HuH-7 (cell line): ENCODE measurements at places on chromosomes 2 and 18.

DNA sequence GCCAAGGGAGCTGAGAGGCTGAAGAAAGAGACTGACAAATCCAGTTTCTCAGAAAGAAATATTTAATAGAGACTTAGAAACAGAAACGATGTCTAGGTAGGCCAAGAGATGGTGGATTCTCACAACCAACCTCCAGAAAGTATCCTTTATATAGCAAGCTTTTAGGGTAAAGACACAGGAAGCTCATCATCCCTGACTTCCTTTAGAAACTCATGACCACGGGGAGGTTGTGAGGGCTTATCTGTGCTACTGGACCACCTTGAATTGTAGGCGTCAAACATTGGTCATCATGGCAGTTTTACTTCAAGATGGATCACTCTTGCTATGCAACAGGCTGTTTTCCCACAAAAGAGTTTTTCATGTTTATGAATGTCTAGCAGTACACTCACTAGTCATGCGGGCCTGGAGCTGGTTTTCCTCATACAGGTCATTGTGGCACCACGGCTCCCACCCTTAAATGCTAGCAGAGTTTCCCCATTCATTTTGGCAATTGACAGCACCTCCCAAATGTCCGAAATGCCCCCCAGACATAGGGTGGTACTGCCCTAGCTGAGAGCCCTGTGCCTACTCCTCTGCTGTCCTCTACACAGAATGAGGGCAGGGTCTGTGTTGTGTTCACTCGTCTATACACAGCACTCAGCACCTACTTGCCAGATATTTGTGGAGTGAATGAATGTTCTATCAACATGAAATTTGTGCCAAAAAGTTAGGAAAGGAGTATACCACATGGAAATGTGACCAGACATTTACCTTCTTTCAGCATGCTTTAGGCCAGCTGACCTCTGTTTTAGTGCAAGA is 89.0 kb downstream of the TMEM247 start:
- DNase-seq, result no peak

DNA sequence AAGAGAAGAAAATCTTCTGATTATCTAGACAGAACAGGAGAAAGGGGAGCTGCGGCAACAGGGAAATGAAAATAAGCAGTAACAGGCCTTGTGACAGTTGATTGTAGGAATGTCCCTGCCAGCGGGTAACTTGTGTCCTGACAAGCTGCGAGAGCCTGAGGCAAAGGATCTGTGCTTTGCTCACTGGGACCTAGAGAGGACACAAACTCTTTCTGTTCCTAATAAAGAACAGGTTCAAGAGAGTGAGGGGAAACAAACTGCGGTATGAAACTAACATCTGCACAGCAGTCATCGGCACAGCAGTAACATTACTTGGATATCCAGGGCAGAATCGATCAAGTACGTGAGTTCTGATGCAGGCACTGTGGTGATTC is 103.7 kb upstream of the THOC1 start:
- DNase-seq, result no peak

GRCh38 chr2:240565333-240566202 is 2.7 kb upstream of the RNPEPL1 start:
- peak; percentile 57 for DNase-seq

GRCh38 chr2:175206866-175207265 is 25.4 kb upstream of the ATP5MC3 start:
- DNase-seq, result no peak

DNA sequence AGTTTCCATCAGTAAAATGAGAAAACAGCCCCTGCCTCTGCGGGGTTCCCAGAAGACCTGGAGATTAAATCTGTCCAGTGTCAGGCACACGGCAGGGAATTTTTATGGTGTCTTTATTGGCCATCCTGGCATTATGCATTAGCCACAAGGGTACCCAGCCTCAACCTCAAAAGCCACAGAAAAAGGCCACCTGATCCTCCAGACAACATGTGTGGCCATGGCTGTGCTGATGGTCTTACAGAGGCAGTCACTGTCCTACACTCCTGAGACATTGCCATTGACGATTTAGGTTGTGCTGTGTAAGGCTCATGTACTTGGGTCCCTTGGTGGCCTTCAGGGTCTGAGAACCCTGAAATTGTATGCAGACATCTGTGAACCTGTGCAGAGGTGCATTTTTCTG is 115.6 kb downstream of the SMAD7 start:
- DNase-seq, result no peak

DNA sequence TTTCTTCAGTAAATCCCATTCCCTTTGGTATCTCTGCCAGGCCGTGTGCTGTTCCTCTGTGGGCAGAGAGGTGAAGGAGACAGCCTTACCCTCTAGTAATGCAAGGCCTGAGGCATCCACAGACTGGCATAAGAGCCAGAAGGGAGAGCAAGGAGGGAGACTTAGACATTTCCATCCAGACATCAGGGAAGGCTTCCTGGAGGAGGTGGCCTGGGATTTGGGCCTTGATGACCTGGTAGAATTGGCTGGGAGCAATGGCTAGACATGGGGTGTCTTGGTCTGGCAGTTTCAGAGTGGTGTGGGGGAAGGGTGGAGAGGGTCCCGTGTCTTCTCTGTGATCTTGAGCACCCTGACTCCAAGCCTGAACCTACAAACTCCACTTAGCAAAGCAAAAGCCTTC is 81.8 kb downstream of the RHOB start:
- DNase-seq, result no peak

GRCh38 chr2:172629586-172629985 is 73.7 kb downstream of the PDK1 start:
- no peak for DNase-seq

DNA sequence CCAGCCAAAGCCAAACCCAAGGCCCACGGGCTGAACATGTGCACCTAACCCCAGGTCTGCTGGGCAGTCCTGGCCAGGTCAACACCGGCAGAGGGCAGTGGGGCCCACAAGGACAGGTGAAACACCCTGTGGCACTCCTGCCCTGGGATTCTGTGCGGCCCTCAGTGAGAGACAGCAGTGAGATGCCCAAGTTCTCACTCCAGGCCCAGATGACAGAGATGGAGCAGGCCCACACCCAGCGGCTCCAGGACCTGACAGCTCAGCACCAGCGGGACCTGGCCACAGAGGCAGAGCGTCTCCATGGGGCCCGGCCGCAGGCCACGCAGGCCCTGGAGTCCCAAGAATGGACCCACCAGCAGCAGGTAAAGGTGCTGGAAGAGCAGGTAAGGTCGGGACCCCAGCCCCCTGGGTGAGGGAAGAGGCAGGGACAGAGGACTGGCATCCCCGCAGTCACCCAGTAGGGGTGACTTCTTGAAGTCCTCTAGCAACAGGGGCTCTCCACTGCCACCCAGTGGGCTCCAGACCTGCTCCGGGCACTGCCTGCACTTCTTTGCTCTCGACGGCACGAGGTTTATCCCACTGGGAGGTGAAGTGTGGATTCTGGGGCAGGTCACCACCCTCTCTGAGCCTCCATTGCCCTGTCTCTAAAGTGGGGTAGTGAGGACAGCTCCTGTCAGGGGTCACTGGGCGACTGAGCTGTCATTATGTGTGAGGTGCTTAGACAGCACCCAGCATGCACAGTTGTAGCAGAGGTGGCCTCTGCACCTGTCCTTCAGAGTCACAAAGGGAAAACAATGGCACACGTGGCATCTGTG is 8.8 kb upstream of the SNED1 start:
- DNase-seq, result peak; percentile 84

DNA sequence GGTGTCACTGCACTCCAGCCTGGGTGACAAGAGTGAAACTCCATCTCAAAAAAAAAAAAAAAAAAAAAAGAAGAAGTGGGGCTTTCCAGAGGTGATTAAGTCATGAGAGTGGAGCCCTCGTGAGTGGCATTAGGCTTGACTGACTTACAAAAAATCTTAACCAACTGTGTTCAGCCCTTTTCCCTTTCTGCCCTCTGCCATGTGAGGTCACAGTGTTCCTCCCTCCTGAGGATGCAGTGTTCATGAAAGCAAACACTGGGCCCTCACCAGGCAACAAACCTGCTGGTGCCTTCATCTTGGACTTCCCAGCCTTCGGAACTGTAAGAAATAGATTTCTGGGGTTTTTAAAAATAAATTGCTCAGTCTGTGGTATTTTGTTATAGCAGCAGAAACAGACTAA is 37.0 kb upstream of the METTL21A start:
- DNase-seq, result no peak
